ENCODE measurements at places on chromosomes 3 and 15. TPM values are rescaled to one million over a fixed set of nuclear protein-coding genes. Genes with fewer than 3 reads are reported as not detected.

DNA sequence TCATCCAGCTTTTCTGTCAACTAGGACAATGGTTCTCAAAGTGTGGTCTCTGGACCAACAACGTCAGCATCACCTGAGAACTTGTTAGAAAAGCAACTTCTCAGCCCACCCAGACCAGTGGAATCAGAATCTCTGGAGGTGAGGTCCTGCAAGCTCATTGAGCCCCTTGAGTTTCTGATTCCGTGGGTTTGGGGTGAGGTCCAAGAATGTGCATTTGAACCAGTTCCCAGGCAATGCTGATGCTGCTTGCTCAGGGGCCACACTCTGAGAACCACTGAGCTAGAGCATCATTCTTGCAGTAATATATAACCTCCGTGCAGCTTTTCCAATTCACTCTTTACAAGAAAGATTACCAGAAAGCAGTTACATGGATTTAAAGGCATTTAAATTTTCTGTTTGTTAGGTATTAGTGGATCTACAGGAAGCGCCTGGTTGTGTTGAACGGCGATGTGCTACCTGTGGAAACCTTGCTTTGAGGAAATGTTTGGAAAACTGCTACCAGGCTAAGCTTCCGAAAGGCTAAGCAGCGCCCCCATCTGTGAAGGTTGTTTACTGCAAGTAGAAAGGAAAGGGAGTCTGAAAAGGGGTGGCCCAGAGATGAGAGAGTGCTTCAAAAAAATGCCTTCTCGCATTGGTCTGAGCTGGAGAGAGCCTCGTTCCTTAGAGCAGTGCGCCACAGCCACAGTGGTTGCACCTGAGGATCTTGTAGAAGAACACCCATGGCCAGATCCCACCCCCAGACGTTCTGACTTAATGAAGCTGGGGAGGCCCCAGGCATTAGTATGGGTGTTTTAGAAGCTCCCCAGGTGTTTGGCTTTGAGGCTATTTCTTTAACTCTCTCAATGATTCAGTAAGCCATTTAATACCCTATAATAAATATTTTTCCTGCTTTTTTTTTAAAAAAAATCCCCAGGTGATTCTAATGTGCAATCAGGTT lies 50.0 kb downstream of the RLBP1 start:
- peak; percentile 70 for DNase-seq

DNA sequence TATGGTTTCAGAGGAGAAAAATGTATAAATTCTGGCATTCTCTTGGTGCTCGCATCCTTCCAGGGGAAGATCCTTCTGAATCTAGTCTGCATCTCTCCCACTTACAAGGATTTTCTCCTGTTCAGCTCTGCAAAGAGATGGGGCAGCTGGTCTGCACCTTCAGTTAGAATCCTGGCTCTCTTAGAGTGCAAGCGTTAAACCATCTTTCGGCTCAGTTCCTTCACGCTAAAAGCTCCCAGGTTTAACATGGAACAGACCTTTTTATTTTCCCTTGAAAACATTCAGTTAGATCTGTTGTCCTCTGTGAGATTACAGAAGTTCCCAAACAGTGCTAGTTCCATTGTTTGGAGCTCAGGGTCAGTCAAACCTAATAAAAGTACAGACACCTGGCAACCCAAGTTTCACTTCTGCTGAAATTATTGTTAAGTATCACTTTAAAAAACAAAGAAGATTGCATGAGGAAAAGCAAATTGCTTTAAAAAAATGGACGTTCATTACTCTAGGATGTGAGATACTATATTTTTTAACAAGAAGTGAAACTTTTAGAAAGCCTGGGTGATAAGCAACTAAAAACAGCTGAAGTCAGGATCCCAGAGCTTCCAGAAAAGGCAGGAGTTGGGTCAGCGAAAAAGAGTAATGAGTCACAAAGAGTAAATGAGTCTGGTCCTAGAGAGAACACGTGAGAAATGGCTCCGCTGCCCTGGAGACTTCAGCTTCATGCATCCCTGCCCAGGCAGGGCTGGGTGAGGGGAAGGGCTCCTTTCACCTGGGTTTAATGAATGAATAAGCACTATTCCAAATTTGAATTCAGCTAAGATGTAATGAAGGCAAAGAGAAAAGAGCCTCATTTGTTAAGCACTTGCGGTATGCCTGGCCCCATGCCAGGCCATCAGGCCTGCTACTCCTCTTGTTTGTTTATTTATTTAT lies 63.3 kb downstream of the ABTB1 start:
- no peak for DNase-seq

DNA sequence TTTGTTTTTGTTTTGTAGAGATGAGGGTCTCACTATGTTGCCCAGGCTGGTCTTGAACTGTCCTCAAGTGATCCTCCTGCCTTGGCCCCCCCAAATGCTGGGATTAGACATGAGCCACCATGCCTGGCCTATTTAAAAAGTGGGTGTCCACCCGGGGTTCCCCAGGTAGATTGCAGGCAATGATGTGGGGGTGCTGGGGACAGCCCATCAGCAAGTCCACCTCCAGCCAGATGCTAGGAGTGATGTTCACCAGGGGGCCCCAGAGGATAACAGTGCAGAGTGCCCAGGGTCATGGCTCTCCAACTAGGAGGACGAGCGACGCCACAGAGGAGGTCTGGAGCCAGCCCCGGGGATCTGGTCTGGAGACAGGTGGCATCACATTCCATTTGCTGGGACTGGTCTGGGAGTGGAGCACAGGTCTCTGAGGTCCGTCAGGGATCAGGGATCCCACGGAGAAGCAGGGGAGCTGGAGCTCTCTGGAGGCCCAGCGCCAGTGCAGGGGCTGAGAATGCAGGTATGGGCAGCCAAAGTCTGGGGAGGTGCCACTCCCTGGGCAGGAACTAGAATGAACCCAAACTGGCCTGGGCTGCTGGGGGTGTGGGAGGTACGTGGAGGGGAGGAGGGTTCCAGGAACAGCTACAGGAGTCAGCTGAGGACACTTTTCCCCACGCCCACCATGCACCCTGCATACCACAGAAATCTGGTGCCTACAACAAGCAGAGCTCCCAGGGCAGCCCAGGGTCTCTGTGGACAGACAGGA lies 51.2 kb upstream of the PCSK6 start:
- DNase-seq: no peak

GRCh38 chr3:82927309-82928253 lies 1166.1 kb upstream of the GBE1 start:
- no peak for DNase-seq

GRCh38 chr3:49120096-49120437 lies 556 bp downstream of the USP19 start:
- DNase-seq: no peak

GRCh38 chr3:87437765-87438164 lies 161.4 kb upstream of the POU1F1 start:
- no peak for DNase-seq

GRCh38 chr3:141795276-141795675 lies 32.1 kb downstream of the GRK7 start:
- DNase-seq: no peak

DNA sequence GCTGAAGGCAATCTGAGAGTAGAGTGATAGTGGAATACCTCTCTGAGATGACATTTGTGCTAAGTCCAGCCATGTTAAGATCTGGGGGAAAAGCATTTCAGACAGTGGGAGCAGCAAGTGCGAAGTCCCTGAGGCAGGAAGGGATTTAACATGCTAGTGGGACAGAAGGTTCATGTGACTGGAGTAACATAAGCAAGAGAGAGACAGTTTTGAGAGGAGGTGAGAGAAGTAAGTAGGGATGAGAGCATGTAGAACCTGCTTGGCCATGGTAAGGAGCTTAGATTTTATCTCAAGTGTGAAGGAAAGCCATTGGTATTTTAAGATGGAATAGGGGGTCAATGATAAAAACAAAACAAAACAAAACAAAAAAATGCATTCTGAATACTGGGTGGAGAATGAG lies 358.6 kb upstream of the KCNH8 start:
- no peak for DNase-seq

GRCh38 chr15:28107904-28108275 lies 8.8 kb upstream of the OCA2 start:
- no peak for DNase-seq

GPR62 gene
- 0.38 TPM for total RNA-seq

GOLGA8T gene
- total RNA-seq: not detected
